Panc1 (cell line): ENCODE measurements at places on chromosomes 1 and 21. TPM values are rescaled to one million over a fixed set of nuclear protein-coding genes. Genes with fewer than 3 reads are reported as not detected.

The GUCA2A gene
- not detected for total RNA-seq

The SPATA1 gene
- total RNA-seq: 5.0 TPM

DNA sequence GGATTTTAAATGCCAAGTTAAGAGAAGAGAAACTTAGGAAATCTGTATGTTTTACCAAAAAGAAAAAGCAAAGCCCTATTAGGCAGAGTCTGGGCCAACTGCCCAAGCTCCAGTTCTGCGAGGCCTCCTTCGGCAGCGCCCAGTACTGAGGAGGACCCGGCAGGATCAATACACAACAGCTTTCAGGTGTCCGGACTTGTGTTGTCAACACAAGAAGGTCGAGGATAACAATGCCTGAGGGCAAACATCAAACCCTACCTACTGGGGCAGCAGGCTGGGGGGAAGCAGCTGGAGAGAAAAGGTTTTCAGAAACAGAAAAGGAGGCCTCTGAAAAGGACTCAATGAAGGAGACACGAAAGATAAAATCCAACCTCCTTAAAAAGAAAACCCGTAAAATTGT lies 98.1 kb upstream of the GJB5 start:
- DNase-seq: no peak
- no peaks in the 10 kb centered on the region for H3K4me1 ChIP-seq
- H3K4me3 ChIP-seq: no peak overlapping the region
- no peaks in the 10 kb centered on the region for H3K36me3 ChIP-seq
- H3K27me3 ChIP-seq: peaks cover 6% of the 10 kb centered on the region
- H3K27ac ChIP-seq: no peak overlapping the region

The OR14C36 gene
- total RNA-seq: not detected

The PAQR6 gene
- 0.92 TPM for total RNA-seq

The CCDC24 gene
- total RNA-seq: 24.4 TPM

The GPR61 gene
- total RNA-seq: not detected

DNA sequence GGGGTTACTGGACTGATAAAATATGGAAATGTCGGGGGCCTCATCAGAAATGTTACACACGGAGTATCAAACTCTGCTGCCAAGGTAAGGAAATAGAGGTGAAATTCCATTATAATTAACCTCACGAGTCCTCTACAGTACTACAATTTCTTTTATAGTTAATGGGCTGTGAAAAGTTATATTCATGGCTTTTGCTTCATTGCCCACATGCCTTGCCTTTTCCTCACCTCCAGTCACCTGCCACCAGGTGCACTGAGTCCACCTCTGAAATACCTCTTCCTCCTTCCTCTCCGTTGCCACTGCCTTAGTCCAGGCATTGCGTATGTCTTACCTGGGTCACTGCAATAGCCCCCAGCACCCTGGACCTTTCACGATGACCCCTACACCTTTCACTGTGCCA lies 186.9 kb downstream of the VPS13D start:
- no peaks in the 10 kb centered on the region for H3K36me3 ChIP-seq
- H3K4me3 ChIP-seq: no peak overlapping the region
